Activated CD8-positive, alpha-beta T cell treated with anti-CD3 and anti-CD28 coated beads, Interleukin-2, amount 10 ng/mL, durations not matched to agents 7 days and 5 days (primary cell): ENCODE measurements at places on chromosomes 11 and 22.

GRCh38 chr11:75349521-75350116 lies 1.8 kb downstream of the ARRB1 start:
- no peak for DNase-seq

GRCh38 chr11:22539821-22540256 lies 85.8 kb downstream of the FANCF start:
- DNase-seq: no peak

DNA sequence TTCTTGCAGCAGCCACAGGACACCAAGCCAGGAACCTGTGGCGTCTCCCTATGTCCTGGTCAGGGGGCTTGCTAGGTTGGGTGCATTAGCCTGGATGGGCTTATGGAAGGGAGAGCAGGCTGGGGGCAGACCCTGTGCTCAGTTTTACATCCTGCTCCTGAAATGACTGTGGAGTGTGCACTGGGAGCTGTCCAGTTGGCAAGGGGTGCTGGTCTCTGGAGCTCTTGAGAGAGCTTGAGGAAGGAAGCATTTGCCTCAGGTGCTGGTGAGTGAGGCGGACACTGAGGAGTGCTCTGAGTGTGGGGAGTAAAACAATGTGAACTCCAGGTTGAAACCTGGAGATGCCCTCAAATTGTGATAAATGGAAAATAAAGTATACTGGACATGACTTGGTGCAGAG lies 3.4 kb downstream of the SCGB1D4 start:
- DNase-seq: peak; percentile 33

- DNase-seq: no peak
These were observed 137.5 kb downstream of the FAM76B start for GRCh38 chr11:95652002-95652472.

DNA sequence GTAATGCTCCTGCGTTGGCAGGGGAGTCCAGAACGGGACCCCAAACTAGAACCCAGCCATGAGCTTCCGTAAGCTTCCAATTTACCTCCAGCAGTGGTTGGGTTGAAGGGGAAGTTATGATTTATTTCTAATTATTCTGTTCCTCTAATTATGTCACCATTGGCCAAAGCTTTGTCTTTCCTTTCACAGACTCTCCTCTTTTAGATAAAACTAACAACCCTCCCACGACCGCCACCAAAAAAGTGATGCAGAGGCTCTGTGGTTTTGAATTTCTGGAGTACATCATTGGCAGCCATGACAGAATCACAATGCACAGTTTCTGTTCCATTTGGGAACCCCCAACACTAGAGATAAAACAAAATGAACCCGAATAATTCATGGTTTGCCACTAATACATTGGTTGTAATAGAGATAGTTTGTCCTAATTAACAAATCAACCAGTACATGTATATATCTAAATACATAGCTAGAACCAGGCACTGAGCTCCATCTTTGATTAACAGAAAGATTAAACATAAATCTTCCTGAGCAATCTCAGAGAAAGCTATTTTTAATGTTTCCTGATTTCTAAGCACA lies 64.3 kb downstream of the ETS1 start:
- DNase-seq: peak; percentile 69

DNA sequence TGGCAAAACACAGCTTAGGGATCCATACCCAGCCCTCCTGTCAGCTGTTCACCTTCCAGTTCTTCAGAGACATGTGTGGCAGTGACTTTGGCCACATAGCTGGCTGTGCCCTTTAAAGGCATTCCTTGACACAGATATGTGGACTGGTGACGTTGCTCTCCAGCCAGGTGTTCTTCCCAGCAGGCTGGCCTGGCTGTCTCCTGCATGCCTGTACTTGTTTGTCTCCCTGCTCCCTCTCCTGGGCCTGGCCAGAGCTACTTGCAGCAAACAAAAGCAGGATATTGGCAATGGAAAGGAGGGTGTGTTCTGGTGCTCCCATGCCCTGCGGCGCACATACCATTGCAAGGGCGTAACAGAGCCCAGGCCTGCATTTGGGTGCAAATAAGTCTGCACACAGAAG lies 38.3 kb downstream of the PIK3IP1 start:
- DNase-seq: no peak

DNA sequence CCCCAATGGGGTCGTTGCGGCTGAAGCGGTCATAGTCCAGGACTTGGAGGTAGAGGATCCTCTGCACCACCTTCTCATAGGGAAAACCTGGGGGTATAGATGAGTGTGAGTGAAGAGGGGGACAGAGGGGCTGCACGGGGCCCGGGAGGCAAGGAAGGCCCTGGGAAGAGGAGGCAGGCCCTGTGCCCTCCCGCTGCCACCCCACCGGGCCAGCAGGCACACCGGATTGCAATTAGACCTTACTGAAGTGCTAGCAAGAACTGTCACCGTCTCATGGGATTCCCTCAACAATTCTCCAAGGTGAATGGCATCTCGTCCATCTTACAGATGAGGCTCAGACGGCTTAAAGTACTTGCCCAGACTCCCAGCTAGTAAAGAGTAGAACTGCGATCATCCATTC lies 15.9 kb downstream of the LRRC10B start:
- no peak for DNase-seq

DNA sequence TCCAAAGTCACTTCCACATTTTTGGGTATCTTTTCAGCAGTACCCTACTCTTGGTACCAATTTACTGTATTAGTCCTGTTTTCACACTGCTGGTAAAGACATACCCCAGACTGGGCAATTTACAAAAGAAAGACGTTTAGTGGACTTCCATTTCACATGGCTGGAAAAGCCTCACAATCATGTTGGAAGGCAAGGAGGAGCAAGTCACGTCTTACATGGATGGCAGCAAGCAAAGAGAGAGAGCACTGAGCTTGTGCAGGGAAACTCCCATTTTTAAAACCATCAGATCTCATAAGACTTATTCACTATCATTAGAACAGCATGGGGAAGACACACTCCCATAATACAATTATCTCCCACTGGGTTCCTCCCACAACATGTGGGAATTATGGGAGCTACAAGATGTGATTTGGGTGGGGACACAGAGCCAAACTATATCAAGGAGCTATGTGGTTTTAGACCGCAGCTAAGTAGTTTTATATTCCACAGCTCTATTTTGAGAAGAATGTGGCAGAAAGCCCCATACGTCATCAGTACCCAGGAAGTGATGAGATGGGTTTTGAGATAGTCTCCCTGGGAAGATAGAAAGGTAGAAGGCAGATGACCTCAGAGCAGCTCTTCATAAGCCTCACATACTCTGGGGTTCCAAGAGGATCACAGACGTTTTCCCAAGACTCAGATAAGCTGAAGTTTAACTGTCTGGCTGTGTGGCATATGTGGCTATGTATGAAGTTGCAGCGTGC lies 96.3 kb downstream of the APIP start:
- no peak for DNase-seq

DNA sequence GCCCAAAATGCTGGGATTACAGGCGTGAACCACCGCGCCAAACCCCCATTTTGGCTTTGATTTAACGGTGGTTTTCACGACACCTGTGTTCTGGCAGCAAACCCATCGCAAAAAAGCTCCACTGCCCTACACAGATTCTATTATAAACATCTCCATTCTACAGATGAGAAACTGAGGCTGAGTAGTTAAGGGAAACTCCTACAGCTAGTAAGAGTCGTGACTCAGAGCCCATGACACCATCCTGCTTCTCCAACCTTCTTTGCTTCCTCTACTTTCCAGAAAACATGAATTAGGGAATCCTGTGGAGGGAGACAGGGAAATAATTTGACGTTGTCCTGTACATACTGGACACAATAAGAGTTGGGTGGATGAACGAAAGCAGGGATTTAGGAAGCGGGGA lies 429 bp upstream of the SNX15 start:
- DNase-seq: no peak

- DNase-seq: no peak
These were observed 1.3 kb upstream of the ZBTB16 start for GRCh38 chr11:114058026-114058706.

DNA sequence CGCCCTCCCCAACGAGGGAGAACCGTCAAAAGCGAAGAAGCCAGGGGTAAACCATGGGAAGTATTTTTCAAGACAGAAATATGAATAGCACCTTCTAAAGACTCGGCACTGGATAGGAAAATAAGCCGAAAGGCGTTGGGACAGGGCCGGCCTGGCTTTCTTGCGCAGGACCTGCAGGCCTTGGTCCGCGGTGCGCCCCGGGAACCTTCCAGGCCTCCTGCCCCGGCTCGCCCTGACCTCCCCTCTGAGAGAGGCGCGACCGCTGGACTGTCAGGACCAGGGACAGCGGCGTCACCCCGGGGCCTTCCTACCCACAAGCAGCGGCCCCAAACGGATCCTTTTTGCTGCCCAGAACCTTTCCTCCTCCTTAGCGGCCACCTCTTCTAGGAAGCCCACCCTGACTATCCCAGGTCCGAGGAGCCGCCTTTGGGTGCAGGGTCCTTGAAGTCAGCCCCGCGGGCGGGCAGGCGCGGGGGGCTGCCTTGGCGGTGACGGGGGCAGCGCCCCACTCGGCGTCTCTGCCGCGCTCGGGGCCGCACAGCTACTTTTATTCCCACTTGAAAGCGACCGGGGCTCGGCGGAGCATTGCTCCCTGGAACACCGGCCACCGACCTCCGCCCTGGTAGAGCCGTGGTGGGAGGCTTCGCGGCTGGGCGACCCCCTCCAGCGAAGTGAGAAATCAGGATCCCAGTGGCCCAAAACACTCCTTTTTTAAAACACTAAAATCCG lies 650 bp upstream of the MAPK11 start:
- DNase-seq: peak; percentile 85

- peak; percentile 30 for DNase-seq
These were observed 7.6 kb downstream of the OR56A1 start for GRCh38 chr11:6022956-6023355.

DNA sequence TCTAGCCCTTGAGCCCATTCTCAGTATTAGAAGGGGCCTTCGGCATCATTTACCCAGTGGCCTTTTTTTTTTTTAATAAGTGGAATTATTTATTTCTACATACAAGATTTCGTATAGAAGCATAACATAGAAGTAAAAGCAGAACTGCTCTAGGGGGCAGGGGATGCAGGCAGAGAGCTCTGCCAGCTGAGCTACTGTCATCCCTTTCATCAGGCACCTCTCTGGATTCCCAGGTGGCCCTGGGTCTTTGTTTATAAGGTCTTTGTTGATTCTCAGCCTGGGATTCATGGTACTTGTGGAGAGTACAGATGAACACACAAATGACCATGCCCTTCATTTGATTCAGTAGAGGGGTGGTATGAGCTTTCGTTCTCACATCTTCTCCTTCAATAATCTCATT lies 66.4 kb downstream of the GAB2 start:
- no peak for DNase-seq

DNA sequence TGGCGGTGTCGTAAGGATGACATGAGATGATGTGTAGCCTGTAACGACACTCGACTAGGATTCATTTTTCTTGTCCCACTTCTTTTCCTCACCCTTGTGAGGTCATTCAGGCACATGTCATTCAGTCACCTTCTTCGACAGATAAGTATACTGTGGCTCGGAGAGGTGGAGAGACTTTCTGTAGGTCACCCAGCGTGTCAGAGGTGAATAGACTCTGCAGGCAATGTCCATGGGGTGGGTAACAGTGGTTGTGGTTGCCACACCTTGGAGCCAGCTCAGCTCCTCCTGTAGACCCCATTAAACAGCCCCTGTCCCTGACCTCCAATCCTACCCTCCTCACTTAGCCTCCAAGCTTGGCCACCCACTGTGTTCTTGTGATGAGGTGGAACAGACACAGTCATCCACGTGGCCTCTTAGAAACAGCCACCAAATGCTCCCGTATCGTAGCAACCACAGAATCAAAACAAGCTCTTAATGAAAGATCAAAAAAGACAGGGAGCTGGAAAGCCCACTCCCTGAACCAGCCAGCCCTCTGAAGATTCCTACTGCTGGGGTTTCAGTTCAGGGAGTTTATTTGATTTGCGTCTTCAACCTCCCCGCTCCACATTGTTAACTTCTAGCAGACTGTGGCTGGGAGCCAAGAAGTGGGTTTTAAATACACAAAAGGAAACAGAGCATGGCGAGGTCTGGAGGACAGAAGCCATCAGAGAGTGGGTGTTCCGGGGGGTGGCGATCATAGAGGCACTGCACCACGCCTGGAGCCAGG lies 89.0 kb upstream of the GRK3 start:
- DNase-seq: no peak

DNA sequence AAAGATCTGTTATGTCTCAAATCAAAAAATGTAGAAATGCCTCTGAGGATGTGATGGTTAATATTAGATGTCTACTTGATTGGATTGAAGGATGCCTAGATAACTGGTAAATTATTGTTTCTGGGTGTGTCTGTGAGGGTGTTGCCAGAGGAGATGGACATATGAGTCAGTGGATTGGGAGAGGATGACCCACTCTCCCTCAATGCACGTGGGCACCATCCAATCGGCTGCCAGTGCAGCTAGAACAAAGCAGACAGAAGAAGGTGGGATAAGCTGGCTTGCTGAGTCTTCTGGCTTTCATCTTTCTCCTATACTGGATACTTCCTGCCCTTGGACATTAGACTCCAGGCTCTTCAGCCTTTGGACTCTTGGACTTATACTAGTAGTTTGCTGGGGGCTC lies 430.3 kb downstream of the SOX6 start:
- no peak for DNase-seq

DNA sequence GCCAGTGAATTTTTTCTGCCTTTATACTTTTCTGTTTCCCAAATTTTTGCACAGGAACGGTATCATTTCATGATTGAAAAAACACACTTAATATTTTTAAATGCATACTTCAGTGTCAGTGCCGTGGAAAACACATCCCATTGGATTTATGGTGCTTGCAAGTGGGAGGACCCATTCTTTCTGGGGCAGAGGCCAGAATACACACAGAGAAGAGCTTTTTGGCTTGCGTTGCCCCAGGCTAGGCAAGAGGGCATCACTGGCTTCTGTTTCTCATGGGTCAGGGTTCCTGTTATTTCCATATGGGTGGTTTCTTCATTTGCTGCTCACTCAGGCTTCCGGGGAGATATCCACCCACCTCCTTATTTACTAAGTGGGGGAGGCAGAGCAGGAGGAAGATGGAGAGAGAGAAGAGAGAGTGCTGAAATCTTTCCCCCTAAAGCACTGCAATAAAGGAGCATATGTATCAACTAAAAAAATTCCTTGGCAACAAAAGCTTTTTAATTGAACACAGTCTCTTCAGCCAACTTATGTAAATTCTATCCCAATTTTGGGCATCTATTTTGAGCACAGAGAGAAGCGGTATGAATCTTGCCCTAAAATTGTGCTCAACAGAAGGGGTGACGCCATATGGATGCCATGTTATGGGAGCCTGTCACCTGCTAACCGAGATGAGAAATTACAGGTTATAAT lies 66.0 kb upstream of the KIRREL3 start:
- no peak for DNase-seq

- DNase-seq: no peak
These were observed 12.8 kb upstream of the OSBPL5 start for GRCh38 chr11:3177931-3178330.

- DNase-seq: no peak
These were observed 69.6 kb downstream of the KIAA1671 start for GRCh38 chr22:25021976-25022711.

- peak; percentile 18 for DNase-seq
These were observed 7.3 kb downstream of the DGCR6L start for GRCh38 chr22:20312396-20313191.

GRCh38 chr11:45960387-45961095 lies 38.1 kb downstream of the LARGE2 start:
- DNase-seq: no peak

GRCh38 chr11:12853652-12854296 lies 155.3 kb upstream of the RASSF10 start:
- DNase-seq: no peak

GRCh38 chr11:114914231-114915005 lies 236.1 kb downstream of the NXPE2 start:
- DNase-seq: no peak
